Upper lobe of left lung (tissue), 6 donors: ENCODE measurements at places on chromosomes 5 and 9. TPM values are rescaled to one million over a fixed set of nuclear protein-coding genes. Genes with fewer than 3 reads are reported as not detected.

The HRCT1 gene
- 10.9 TPM for total RNA-seq

- H3K4me3 ChIP-seq = no peak overlapping the region
- no peaks in the 10 kb centered on the region for H3K27me3 ChIP-seq
- no peak for DNase-seq
- H3K27ac ChIP-seq = no peak overlapping the region
- peaks cover 19% of the 10 kb centered on the region for H3K36me3 ChIP-seq
These were observed 107.5 kb downstream of the GALNT10 start for GRCh38 chr5:154298065-154298464.

The CDKN2AIPNL gene
- 2.1 TPM for total RNA-seq

DNA sequence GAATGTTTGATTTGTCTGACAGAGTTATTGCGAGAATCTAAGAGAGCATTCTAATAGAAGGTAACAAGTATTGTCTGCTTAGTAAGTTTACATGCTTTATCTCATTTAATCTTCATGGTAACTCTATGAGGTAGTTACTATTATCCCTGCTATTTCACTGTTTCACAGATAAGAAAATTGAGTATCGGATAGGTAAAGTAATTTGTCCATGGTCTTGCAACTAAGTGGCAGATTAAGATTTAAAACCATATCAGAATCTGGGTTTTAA is 118.2 kb downstream of the SNCAIP start:
- H3K27ac ChIP-seq = no peak overlapping the region
- no peaks in the 10 kb centered on the region for H3K4me1 ChIP-seq
- H3K36me3 ChIP-seq = no peaks in the 10 kb centered on the region
- no peak for DNase-seq

DNA sequence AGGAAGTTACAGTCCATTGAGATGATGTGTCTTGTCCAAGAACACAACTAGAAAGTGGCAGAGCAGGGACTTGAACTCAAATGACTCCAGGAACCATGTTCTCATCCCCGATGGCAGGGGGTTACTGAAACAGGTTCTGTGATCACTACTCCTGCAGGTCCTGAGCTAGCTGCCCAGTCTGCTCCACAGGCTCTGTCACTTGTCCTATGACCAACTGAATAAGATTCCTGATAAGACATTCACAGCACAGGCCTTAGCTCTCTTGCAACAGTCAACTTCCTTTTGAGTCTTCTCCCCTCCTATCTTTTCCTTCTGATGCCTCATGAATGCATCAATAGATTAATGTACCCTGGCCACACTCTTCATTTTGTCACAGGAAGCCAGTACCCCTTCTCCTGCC is 109.2 kb downstream of the SH3TC2 start:
- no peaks in the 10 kb centered on the region for H3K36me3 ChIP-seq
- H3K27me3 ChIP-seq = no peaks in the 10 kb centered on the region
- DNase-seq = no peak
- H3K4me3 ChIP-seq = no peak overlapping the region
- peaks cover 11% of the 10 kb centered on the region for H3K4me1 ChIP-seq
- H3K27ac ChIP-seq = no peak overlapping the region

- H3K4me1 ChIP-seq = no peaks in the 10 kb centered on the region
- no peaks in the 10 kb centered on the region for H3K36me3 ChIP-seq
- no peak overlapping the region for H3K27ac ChIP-seq
These were observed 31.2 kb downstream of the DEPDC1B start for GRCh38 chr5:60668686-60669304.

The DDX31 gene
- 17.8 TPM for total RNA-seq

- DNase-seq = no peak
- H3K4me1 ChIP-seq = peaks cover 76% of the 10 kb centered on the region
- no peaks in the 10 kb centered on the region for H3K27me3 ChIP-seq
- H3K27ac ChIP-seq = peak overlapping the region; percentile 70
- no peaks in the 10 kb centered on the region for H3K36me3 ChIP-seq
These were observed 81.9 kb downstream of the RAPGEF1 start for GRCh38 chr9:131657940-131658339.

DNA sequence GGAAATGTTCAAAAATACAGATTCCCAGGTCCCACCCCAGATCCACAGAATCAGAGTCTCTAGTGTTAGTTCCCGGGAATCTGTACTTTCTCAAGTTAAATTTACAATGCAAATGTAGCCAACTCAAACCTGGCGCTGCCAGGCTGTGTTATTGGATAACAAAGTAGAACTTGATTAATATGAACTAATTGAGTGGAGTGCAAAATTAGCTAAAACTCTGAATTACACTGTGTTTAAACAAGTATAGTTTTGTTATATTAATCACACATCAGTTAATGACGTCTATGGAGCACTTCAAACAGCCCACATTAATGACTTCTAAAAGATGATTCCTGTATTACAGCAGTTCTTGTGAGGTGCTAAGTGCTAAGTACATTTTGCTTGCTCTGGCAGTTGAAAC is 32.4 kb upstream of the CYFIP2 start:
- no peaks in the 10 kb centered on the region for H3K36me3 ChIP-seq
- no peak overlapping the region for H3K4me3 ChIP-seq
- H3K27ac ChIP-seq = no peak overlapping the region

DNA sequence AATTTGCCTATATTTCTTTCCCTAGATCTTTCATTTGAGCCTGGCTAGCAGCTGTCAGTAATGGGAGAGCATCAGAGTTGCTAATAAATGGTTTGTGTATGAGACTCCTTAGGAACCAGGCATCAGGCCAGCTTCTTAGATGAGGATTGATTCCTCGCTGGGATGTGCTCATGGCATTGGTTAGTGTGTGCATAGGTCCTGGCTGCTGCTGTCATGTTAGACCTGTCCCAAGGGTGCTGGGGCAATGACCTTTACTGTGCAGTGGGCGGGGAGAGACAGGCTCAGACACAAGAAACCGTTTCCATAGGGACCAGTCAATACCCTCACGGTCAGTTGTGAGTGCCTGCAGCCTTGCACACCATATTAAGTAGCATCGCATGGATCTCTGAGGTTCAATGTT is 112.3 kb upstream of the NR3C1 start:
- DNase-seq = no peak
- H3K4me1 ChIP-seq = no peaks in the 10 kb centered on the region
- H3K36me3 ChIP-seq = no peaks in the 10 kb centered on the region
- no peaks in the 10 kb centered on the region for H3K27me3 ChIP-seq

DNA sequence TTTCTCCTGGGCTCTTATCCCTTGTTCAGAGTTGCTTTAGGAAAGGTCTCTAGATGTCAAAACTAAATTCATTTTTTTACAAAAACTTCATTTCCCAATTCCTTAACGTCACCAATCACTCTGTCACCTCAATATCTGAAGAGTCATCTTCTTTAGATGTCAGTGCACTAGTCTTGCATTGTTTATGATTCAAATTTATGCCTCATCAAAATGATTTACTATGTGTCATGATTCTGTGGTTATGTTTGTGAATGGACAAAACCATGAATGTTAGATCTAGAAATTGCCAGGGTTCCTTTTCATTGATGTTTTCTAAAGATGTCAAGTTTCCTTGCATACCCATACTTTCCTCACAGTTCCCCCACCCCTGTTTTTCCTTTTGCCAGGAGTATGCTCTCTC is 21.5 kb downstream of the CWC27 start:
- no peak for DNase-seq
- no peak overlapping the region for H3K27ac ChIP-seq
- no peaks in the 10 kb centered on the region for H3K4me1 ChIP-seq
- H3K27me3 ChIP-seq = no peaks in the 10 kb centered on the region
- H3K4me3 ChIP-seq = no peak overlapping the region

GRCh38 chr5:60312098-60312497 is 387.9 kb downstream of the DEPDC1B start:
- no peaks in the 10 kb centered on the region for H3K27me3 ChIP-seq
- no peak for DNase-seq
- no peaks in the 10 kb centered on the region for H3K4me1 ChIP-seq
- no peak overlapping the region for H3K4me3 ChIP-seq
- no peak overlapping the region for H3K27ac ChIP-seq

DNA sequence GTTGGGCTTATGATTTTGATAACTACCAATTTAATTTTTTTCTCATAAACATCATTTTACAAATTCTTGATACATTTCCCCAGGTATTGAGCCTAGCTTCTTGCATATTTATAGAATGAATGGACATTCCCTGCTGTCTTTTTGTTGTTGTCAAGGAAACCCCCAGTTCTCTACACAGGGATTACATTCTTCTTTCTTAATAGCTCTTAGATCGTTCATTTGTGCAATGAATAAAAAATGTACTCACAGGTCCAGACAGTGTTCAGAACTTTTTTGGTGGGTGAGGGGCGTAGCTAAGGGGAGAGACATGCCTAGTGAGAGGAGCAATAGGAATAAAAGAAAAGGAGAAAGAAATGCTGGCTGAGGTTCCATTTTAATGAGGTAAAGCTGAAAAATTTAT is 58.6 kb downstream of the VCAN start:
- H3K4me3 ChIP-seq = no peak overlapping the region
- no peak for DNase-seq
- no peaks in the 10 kb centered on the region for H3K4me1 ChIP-seq
- H3K27me3 ChIP-seq = no peaks in the 10 kb centered on the region
- no peaks in the 10 kb centered on the region for H3K36me3 ChIP-seq
- no peak overlapping the region for H3K27ac ChIP-seq

GRCh38 chr9:95508242-95508967 is 8.4 kb downstream of the PTCH1 start:
- H3K4me3 ChIP-seq = peak overlapping the region; percentile 76
- H3K4me1 ChIP-seq = peaks cover 11% of the 10 kb centered on the region
- H3K27ac ChIP-seq = peak overlapping the region; percentile 87
- no peak for DNase-seq

GRCh38 chr9:136011703-136012496 is 50.7 kb upstream of the UBAC1 start:
- no peaks in the 10 kb centered on the region for H3K27me3 ChIP-seq
- peaks cover 7% of the 10 kb centered on the region for H3K36me3 ChIP-seq
- peak overlapping the region; percentile 77 for H3K27ac ChIP-seq
- H3K4me3 ChIP-seq = no peak overlapping the region

The GPR150 gene
- not detected for total RNA-seq

- no peak for DNase-seq
- no peaks in the 10 kb centered on the region for H3K4me1 ChIP-seq
- H3K27me3 ChIP-seq = no peaks in the 10 kb centered on the region
- H3K4me3 ChIP-seq = no peak overlapping the region
- H3K27ac ChIP-seq = no peak overlapping the region
- no peaks in the 10 kb centered on the region for H3K36me3 ChIP-seq
These were observed 40.1 kb downstream of the SLC38A9 start for GRCh38 chr5:55671975-55672374.

DNA sequence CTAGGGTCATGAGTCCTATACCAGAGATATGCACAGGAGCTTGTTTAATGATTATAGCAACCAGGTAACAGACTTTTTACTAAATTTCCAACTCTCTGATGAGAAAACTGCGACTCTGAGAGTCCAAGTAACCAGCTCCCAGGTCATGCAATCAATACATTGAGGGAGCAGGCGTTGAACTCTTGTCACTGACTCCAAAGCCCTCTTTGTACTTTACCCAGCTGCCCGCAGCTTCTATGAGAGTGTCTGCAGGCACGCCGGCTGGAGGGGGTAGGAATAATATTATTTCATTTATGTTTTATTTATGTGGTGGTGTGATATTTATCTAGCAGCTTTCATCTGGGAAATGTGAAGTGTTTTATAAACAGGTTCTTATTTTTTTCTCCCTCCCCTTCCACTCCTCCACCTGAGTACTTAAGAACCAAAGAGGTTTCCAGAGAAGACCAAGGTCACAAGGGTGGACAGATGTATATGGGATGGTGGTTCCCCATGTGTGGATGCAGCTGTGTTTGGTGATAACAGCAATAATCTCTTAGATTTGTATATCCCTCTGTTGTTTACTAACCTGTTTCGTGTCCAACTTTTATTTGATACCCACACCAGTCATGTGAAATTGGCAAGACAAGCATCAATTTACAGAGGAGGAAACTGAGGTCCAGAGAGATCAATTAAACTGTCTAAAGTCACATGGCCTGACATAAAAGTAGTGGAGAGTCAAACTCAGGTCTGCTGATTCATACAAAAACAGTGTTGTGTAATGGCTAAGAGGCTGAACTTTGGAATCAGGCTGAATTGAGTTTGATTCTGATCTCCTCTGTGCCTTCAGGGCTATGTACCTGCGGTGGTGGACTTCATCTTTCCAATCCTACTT is 140.2 kb upstream of the TRIM32 start:
- H3K36me3 ChIP-seq = no peaks in the 10 kb centered on the region
- H3K27me3 ChIP-seq = no peaks in the 10 kb centered on the region
- no peak for DNase-seq
- H3K27ac ChIP-seq = no peak overlapping the region
- H3K4me3 ChIP-seq = no peak overlapping the region
- no peaks in the 10 kb centered on the region for H3K4me1 ChIP-seq

DNA sequence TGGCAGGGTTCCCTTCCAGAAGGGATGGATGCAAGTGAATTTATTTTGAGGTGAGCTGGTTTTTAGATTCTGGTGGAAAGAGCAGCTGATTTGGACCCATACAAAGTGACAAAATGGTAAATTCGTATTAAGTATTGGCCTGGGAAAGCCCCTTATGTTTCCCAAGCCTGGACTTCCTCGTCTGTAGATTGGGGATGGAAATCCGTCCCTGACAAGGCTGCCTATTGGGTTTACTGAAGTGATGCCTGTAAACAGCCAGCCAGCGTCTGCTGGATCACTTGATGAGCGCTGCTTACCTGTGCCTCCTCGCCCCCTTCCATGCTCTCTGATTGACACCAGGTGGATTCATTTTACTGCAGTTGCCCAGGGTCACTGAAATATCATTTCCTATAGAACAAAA is 233.8 kb downstream of the GADD45G start:
- H3K27ac ChIP-seq = no peak overlapping the region
- H3K4me3 ChIP-seq = no peak overlapping the region
- no peaks in the 10 kb centered on the region for H3K27me3 ChIP-seq
- H3K4me1 ChIP-seq = peaks cover 49% of the 10 kb centered on the region
- H3K36me3 ChIP-seq = no peaks in the 10 kb centered on the region
- DNase-seq = no peak

DNA sequence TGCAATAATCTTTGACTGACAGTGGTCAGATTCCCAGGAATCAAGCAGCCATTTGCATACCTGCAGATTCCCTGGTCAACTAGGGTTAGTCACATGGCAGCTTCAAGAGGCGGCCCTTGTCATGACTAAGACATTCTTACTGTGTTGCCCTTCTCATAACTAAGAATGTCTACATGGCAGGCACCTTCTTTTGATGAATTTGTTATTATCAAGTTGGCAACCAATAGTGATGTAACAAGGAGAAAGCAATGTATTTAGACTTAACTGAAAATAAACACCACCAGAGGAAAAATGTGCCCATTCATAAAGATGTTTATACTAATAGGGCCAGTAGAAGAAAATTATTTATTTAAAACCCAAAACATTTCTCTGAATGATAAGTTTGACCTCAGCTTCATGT is 215.6 kb downstream of the TLE1 start:
- H3K4me1 ChIP-seq = no peaks in the 10 kb centered on the region
- no peaks in the 10 kb centered on the region for H3K27me3 ChIP-seq
- H3K36me3 ChIP-seq = no peaks in the 10 kb centered on the region

- peak overlapping the region; percentile 81 for H3K27ac ChIP-seq
- H3K4me1 ChIP-seq = peaks cover 37% of the 10 kb centered on the region
- H3K4me3 ChIP-seq = peak overlapping the region; percentile 69
- H3K27me3 ChIP-seq = no peaks in the 10 kb centered on the region
- no peak for DNase-seq
These were observed 1.3 kb downstream of the TRIM7 start for GRCh38 chr5:181203777-181204112.
